ENCODE measurements at places on chromosomes 11 and 22. TPM values are rescaled to one million over a fixed set of nuclear protein-coding genes. Genes with fewer than 3 reads are reported as not detected.

The NELL1 gene
- total RNA-seq = not detected

The MISFA gene
- not detected for total RNA-seq

The ROBO4 gene
- total RNA-seq = not detected

- DNase-seq = no peak
These were observed 110.7 kb downstream of the EHF start for GRCh38 chr11:34731603-34732002.

GRCh38 chr11:18347471-18348125, 25.2 kb downstream of the GTF2H1 start:
- no peak for DNase-seq

- peak; percentile 60 for DNase-seq
These were observed 18.0 kb upstream of the UBASH3B start for GRCh38 chr11:122637541-122637940.

The YPEL1 gene
- total RNA-seq = 3.3 TPM

All from CD8-positive, alpha-beta T cell (primary cell).